ENCODE measurements at places on chromosomes 7 and 10.

- no peak for DNase-seq
These were observed 53.3 kb downstream of the GALNT11 start for GRCh38 chr7:152078786-152079185.

DNA sequence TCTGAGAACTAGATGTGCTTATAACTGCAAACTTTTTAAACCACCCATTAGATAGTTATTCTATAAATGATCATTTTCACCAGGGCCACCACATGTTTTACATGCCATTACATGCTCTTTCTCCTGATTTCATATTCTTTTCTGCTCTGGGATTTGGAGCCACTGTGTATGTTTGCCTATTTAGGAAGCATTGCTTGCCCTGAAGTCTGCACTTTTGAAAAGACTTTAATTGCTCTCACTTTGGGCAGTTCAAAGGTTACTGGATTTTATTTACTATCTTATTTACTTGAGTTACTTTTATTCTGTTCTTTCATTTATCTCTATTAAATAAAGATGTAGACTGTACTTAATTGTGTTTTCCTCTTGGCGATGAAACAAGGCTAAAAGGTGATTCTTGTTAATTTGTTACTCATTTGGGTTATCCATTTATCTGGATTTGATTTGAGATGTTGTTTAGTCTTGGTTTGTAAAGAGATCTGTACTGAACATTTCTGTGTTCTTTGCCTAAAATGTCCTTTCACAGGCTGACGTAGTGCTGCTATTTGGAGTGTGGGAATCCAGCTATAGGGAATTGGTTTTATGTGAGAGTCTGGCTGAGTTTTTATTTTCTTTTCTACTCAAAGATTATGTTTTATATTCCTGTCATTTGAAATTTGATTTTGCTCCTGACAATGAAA, 88.8 kb downstream of the SUGCT start:
- no peak for DNase-seq

DNA sequence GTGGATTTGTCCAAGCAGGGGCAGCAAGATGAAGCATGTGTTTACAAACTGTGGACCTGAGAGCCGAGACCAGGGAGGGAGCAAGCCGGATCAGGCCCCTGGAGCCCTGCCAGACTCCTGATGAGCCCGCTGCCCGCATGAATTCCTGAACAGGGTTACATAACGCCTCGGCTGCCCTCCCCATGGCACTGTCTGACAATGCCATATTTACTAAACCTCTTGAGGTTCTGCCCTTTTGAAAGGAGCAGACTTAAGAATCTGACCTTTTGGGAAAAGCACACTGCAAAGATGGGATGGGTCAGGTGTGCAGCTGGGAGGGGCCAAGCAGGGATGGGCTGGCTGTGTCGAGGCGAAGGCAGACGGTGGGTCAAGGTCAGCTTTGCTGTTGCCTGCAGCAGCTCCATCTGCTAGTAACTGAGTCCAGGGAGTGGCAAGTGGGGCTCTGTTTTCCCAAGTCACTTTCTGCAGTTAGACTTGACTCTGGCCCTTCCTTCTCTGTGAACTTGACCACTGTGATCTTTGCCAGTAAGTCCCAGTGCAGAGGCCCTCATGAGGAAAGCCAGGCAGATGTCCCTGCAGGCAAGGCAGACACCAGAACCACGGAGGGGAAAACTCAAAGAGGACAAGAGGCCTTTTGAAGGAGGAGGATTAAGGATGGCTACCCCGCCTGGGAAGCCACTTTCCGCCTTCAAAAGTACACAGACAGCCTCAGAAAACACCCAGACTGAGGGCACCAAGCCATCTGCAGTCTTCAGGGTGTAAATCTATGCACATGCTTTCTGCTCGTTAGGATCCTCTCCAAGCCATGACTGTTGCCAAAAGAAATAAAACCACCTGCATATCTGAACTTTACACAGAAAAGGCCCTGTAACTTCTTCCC, 175.8 kb downstream of the TNS3 start:
- DNase-seq = no peak

- no peak for DNase-seq
These were observed 11.7 kb upstream of the TMEM106B start for GRCh38 chr7:12199363-12199762.

DNA sequence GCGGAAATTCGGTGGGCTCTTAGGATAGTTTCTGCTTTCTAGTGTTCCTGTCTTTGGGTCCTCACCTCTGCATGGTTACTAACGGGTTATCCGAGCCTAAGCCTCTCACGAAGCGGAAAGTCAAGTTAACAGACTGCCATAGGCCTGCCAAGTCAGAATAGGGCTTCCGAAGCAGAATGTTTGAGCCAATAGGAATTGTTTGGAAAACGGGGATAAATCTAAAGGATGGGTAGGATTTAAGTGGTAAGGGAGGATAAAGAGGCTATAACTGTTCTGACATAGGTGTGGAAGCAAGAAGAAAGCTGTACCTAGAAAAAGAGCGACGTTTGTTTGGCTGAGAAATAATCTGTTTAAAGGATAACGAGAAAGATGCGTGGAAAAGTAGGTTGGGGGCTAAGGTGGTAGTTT, 851 bp downstream of the TMEM254 start:
- no peak for DNase-seq

DNA sequence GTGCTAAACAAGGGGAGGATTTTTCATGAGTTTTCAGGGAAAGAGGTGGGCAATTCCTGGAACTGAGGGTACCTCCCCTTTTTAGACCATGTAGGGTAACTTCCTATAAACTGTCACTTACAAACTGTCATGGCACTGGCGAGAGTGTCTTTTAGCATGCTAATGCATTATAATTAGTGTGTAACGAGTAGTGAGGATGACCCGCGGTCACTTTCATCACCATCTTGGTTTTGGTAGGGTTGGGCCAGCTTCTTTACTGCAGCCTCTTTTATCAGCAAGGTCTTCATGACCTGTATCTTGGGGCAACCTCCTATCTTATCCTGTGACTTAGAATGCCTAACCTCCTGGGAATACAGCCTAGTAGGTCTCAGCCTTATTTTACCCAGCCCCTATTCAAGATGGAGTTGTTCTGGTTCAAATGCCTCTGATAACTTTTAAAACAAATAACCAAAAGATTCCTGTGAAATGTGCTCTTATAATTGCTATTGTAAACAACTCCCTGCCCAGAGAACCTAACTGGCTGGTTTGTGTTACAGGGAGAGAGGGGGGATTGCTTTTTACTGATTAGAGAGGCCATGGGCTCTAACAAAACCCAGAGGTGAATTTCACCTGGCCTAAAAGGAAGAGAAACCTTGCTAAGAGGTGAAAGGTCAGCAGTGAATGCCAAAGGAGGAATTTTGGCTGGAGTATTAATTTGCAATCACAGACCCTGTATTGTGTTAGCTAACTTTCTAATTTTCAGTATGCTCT, 64.3 kb downstream of the EEPD1 start:
- DNase-seq = no peak

DNA sequence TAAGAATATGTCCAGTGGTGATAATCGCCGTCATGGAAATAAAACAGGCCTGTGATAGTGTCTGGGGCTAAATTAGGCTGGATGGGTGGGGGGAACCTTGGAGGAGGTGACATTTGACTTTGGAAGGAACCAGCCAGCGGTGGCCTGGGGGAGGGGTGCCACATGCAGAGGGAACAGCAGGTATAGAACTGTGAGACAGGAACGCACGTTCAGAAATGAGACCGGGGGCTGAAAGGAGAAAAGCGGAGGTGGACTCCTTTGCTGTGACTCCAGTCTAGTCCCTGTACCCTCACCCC, 2.6 kb upstream of the CYP26A1 start:
- no peak for DNase-seq

DNA sequence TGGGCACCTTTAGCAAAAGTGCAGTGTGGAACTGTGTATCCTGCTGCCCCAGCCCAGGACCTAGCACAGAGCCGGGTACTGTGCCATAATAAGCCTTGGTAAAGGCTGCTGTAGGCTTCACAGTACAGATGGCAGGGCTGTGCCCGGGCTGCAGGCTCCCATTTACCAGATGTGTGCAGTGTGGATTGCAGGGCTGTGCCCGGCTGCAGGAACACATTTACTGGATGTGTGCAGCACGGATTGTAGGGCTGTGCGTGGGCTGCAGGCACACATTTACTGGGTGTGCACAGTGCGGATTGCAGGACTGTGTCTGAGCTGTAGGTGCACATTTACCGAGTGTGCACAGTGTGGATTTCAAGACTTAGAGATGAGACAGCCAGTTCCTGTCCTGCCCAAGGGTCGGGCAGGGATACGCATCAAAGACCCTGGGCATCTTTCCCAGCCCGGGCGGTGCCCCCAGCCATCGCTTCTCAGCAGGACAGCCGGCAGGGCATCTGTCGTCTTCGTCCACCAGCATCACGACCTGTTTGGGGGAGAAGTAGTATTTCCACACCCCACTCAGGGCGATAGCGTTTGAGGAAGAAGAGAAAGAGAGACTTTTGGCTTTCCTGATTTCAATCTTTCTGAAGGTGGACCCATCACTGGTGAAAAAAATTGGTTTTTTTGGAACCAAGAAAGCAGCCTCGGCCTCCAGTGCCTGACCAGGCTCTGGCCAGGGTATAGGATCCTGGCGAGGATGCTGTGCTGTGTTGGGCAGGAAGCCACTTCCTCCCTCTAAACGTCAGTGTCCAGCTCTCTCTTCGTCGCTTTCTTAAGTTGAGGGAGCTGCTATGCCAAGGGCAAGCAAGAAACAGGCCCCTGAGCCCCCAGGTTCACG, 180.8 kb downstream of the CUX1 start:
- DNase-seq = no peak

DNA sequence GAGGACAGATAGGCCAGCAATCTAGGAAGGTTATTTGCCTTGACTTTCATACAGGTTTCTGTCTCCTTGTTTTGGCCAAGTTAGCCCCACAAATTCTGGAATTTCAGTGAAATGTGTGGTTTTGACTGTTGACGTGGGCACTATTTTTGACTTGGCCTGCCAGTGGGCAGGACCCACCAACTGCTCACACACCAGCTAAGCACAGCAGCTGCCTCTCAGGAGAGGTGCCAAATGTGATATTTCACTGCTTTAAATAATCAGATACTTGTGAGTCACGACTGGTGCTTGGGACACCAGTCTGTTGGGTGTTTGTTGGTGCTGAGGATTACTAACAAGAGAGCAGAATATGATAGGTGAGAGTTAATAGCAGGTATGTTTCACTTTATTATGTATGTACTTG, 409.7 kb upstream of the MTPN start:
- no peak for DNase-seq

GRCh38 chr7:82598958-82599357, 155.4 kb upstream of the CACNA2D1 start:
- peak; percentile 73 for DNase-seq
